ENCODE measurements at places on chromosomes 13 and 19.

DNA sequence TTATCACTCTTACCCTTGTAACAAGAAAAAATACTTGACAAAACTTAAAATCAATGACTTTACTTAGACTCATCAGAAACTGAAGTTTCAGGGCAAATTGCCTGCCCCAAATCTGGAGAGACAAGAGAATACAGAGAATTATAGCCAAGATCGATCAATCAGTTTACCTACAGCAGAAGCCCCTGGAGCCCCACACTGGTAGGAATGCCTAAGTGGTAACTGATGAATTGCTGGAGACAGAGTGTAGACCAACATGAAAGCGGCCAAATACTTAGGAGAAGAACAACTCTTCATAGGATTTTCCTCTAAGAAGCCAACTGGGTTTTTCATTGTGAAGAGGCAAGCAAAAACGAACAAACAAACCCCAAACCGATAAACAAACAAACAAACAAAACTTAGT, 1430.0 kb downstream of the EFNB2 start:
- no peak for DNase-seq

- DNase-seq: no peak
Observed at GRCh38 chr13:38090913-38091312, 221.3 kb upstream of the TRPC4 start.

DNA sequence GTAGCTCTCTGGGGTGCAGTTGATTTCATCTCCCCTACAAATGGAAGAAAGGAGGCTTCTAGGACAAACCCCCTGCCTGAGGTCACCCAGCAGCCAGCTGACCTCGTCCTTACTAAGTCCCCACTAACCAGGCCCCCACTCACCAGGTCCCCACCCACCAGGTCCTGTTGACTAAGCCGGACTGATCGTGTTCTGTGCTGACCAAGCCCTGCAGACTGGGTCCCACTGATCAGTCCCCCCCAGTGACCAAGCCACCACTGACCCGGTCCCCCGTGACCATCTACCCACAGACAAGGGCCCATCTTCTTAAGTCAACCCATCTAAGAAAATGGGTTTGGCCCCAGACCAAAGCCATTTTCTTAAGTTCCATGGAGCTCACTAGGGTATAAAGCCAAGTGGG, 36.8 kb upstream of the TPM4 start:
- no peak for DNase-seq

DNA sequence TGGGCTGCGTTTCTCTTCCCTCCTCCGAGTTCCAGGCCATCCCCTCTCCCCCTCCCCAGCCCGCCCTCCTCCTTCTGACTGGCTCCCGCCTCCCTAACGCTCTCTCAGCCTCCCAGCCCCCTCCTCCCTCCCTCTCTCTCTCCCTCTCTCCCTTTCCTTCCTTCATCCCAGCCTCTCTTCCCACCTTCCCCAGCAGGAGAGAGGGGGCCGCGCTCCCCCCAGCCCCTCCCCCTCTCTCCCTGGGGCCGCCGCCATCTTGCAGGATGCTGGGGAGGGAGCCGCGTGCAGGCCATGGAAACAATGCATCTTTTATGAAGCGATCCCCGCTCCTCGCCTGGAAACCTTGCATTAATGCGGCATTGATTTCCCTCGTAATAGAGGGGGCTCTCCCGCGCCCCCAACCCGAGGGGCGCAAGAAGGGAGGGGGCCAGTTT, 42.6 kb upstream of the ADGRL1 start:
- DNase-seq: peak; percentile 95

DNA sequence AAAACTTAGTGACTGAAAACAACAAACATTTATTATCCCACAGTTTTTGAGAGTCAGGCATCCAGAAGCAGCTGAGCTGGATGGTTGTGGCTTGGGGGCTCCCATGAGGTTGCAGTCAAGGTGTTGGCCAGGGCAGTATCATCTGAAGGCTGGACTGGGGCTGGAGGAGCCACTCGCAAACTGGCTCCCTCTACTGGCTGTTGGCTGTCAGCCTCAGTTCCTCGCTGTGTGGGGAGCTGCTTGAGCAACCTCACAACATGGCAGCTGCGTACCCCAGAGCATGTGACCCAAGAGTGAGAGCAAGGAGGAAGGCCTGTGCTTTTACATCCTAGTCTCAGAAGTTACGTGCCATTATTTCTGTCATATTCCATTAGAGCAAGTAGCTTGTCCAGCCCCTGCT, 9.7 kb downstream of the YJU2 start:
- peak; percentile 63 for DNase-seq

DNA sequence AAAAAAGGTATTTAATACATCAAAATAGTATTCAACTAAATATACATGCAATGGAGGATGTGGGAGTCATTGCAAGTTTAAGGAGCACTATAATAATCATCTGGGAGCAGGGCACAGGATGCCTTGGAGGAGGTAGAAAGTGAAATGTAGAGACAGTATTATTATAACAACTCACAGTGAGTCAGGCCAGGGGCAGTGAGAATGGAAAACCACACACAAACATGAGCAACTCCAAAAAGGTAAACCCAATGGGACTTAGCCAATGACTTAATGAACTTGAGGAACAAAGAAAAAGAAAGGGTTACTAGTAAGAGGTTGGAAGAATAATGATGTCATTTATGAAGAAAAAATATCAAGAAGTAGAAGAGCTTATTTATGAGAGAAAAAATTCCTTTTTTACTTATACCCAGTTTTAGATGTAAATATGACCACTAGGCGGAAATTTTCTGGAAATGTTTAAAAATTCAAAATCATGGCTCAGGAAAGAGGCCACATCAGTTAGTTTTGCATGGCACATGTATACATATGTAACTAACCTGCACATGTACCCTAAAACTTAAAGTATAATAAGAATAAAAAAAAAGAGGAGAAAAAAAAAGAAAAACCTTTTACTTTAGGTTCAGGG, 389.3 kb downstream of the SUCLA2 start:
- no peak for DNase-seq

GRCh38 chr19:30431591-30431990, 59.4 kb downstream of the ZNF536 start:
- DNase-seq: no peak

DNA sequence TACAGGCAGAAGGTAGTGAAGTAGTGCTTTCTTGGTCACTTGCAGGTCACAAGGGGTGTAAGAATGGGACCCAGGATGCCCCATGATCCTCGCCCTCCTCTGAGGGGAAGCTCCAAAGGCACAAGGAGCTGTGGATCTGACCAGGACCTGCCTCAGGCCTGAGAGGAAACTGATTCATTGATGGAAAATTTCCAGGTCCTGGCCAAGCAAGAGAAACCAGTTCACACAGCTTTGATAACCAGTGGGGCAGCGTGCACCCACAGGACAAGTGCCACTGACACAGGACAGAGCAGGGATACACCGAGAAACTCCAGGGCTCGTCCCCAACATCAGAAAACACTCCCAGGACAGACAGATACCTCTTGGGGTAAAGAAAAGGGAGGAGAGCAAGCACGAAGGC, 177.1 kb downstream of the RBM26 start:
- DNase-seq: no peak
